ENCODE measurements at places on chromosomes 12 and 14.
A peak's percentile ranks its signal among the peaks of the same experiment; 100 is the strongest.

GRCh38 chr14:59897757-59898383, 22.1 kb upstream of the LRRC9 start:
- peak; percentile 38 for DNase-seq

DNA sequence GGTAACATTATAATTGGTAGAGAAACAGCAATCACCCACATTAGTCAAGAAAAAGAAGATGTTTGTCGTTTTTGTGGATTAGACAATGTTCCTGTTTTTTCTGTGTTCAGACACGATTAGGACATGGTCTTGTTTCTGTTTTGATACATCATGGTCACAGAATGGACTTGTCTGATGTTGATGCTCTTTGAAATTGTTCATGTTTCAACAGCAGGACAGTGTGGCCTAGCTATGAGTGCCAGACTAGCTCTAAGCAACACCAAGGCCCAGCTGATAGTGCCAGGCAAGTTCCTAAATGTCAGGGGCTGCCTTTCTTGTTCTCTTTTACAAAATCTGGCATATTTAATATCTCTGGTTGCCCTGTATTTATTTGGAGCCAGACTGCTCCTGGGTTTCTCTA, 40.9 kb upstream of the TOMM20L start:
- DNase-seq = no peak

- no peak for DNase-seq
Observed at GRCh38 chr14:53547593-53547992, 394.5 kb upstream of the DDHD1 start.

DNA sequence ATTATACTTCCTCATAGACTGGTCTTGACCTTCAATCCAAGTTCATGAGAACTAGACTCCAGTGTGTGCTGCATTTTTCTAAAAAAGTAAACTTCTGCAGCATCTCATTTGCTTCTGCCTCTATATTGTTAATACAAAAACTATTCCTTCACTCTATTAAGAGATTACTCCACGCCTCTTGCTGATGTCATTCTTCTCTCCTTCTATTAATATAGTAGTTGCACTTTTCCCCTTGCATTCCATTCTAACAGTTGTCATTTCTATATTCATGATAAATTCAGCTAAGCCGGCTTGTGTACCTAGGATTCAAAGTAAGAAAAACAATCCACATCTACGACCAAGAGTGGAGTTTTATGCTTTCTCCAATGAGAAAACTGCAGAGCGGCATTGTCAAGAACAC, 480.4 kb upstream of the NOVA1 start:
- DNase-seq = no peak

DNA sequence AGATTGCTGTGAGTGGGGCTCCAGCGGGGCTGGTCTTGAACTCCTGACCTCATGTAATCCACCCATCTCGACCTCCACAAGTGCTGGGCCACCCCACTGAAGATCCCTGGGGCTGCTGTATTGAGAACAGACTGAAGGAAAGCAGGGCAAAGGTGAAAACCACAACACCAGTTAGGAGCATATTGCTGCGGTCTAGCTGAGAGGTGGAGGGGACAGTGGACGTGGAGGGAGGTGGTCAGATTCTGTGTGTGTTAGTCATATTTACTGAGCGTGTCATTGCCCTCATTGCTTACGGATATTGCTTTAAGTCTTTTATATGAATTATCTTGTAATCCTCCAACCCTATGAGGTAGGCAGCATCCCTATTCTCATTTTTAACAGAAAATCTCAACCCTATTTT, 69.0 kb upstream of the OVCH1 start:
- peak; percentile 69 for DNase-seq
